ENCODE measurements at places on chromosomes 6 and 20. TPM values are rescaled to one million over a fixed set of nuclear protein-coding genes. Genes with fewer than 3 reads are reported as not detected.

- DNase-seq: no peak
Observed at GRCh38 chr6:150410399-150410798, 41.6 kb downstream of the IYD start.

- no peak for DNase-seq
Observed at GRCh38 chr6:135479601-135480000, 17.9 kb downstream of the AHI1 start.

DNA sequence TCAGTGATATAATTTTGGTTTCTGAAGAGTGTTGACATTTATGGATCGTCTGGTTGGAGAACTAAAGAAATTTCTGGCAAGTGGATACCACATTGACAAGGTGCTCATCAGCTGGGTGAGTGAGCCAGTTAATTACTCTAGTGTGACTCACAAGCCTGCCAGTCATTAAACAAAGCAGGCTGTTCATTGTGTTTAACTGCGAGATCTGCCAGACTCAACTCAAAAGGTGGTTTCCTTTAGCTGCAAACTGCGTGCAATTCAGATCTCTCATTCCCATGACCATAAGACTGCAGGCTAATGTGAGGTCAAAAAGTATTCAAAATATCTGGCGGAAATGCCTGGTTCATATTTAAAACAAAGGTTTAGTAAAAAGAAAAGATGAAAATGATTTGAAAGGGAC lies 32.5 kb upstream of the IYD start:
- no peak for DNase-seq

GRCh38 chr20:50823319-50823718 lies 28.5 kb downstream of the BCAS4 start:
- DNase-seq: no peak

GRCh38 chr6:75489025-75489424 lies 4.6 kb downstream of the FILIP1 start:
- no peak for DNase-seq

GRCh38 chr6:11770546-11771466 lies 7.8 kb downstream of the ADTRP start:
- peak; percentile 100 for DNase-seq

- DNase-seq: no peak
Observed at GRCh38 chr20:49457444-49457843, 25.0 kb downstream of the KCNB1 start.

DNA sequence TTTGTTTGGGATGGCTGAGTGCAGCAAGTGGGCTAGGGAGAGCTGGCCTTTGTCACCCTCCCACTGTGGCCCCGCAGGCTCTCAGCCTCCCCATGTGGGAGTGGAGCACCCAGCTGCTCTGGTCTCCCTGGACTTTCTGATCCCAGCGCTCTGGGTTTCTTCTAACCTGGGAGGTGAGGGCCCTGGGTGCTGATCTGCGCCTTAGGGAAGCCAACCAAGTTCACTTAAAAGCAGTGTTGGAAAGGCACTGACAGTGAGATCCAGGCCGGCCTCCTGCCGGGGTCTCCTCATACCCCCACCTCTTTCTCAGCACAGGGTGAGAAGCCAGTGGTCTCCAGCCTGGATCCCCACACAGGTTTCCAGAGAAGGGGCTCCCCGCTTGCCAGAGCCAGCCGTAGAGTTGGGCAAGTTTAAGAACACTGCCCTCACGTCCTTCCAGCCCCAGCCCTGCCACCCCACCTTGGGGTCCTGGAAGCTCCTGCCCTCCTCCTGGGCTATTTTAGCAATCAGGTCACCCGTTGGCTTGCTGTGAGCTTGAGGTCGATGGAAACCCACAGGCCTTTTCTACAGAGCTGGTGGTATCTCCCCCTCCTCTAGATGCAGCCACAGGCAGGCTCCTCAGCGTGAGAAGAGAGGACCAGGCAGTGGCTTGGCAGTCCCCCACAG lies 9.6 kb downstream of the C20orf203 start:
- no peak for DNase-seq

GRCh38 chr6:106977246-106977645 lies 2.7 kb upstream of the CD24 start:
- no peak for DNase-seq

- no peak for DNase-seq
Observed at GRCh38 chr6:946546-946945, 253.6 kb upstream of the EXOC2 start.

GRCh38 chr20:51156041-51156982 lies 133.4 kb upstream of the KCNG1 start:
- DNase-seq: no peak

DNA sequence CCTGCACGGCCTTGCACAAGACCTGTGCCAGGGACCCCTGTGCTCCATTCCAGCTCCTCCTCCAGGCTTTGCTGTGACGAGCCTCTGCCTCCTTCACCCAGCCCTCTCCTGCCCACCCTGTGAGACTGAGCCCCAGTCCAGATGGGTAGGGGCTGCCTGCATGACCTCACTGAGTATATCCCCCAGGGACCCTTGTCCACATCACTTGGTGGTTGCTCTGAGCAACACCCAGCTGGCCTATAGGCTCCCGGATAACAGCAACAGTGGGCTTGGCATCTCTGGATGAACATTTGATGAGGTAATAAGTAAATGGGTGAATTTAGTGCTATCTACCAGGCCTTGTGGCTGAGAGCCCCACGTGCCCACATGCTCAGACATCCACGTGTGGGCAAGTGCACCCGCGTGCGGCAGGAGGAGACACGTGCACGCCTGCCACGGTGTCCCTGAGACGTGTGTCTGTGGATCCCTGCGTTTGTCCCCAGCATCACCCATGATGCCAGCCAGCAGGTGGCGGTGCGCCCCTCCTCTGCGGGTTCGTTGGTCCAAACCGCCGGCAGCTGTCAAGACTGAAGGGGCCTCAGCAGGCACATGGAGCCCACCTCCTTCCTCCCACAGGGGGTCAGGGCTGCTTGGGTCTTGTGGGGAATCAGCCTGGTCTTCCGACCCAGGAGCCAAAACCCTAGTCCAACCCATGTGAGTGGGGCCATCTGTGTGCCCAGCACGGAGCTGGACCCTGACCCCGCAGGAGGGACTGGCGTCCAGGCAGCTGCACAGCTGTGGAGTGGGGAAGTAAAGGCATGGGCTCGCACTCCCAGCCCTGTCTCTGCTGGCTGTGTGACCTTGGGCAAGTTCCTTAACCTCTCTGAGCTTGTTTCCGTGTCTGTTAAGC lies 45.9 kb downstream of the FGD2 start:
- peak; percentile 62 for DNase-seq

- DNase-seq: no peak
Observed at GRCh38 chr6:33205191-33206026, 954 bp downstream of the HSD17B8 start.

GRCh38 chr20:47464380-47465101 lies 37.1 kb upstream of the NCOA3 start:
- DNase-seq: peak; percentile 99

GRCh38 chr6:15434263-15434662 lies 188.4 kb downstream of the JARID2 start:
- DNase-seq: peak; percentile 32

GRCh38 chr6:3119040-3119723 lies 671 bp downstream of the BPHL start:
- DNase-seq: peak; percentile 38

- no peak for DNase-seq
Observed at GRCh38 chr20:36062799-36063198, 91.7 kb upstream of the EPB41L1 start.

- peak; percentile 6 for DNase-seq
Observed at GRCh38 chr20:47859278-47859677, 74.0 kb upstream of the SULF2 start.

GRCh38 chr20:17562804-17563305 lies 7.0 kb upstream of the DSTN start:
- DNase-seq: peak; percentile 91

DNA sequence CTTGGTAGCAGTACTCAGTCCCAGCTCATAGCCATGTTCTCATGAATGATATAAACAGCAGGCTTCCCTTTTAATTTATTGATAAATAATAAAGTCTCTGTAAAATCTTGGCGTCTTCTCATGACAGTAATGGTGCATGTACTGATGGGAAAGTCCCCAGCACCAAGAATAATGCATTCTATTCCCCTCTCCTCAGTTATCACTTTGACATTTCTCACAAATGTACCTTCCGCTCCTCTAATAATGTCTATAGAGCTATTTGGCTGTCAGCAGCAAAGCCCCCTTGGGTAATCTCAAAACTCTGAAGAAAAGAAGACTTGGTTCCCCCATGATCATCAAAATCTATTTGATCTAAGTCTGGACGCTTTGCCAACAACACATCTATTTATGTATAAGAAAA lies 185.0 kb upstream of the SPTLC3 start:
- DNase-seq: no peak

GRCh38 chr6:51350308-51350904 lies 531.7 kb downstream of the TFAP2B start:
- no peak for DNase-seq

GRCh38 chr20:41159547-41159946 lies 22.2 kb downstream of the PLCG1 start:
- DNase-seq: no peak

DNA sequence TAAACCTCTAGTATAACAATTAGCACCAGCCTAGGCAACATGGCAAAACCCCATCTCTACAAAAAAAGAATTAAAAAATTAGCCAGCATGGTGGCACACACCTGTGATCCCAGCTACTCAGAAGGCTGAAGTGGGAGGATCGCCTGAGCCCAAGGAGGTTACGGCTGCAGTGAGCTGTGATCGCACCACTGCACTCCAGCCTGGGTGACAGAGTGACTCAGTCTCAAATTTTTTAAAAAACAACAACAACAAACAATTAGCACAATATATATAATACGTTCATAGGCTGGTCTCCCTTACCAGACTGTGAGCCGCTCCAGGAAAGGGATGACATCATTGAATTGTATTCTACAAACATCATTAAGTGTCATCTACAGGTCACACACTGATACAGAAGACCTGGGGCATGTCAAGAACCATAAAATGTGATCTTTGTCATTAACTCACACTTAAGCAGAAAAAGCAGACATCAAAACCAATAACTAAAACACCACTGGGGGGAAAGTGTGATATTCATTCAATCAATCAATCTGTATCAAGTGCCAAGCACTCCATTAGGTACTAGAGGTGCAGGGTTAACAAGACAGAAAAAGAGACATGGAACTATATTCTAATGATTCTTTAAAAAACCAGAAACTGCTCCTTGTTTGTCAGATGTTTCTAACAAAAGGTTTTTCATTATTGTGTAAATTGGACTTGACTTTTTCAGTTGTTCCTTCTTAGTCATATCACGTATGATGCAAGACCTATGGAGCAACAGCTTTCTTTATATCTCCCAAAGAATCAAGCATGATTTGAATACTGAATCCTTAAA lies 17.8 kb downstream of the MAP3K5 start:
- DNase-seq: peak; percentile 78

DNA sequence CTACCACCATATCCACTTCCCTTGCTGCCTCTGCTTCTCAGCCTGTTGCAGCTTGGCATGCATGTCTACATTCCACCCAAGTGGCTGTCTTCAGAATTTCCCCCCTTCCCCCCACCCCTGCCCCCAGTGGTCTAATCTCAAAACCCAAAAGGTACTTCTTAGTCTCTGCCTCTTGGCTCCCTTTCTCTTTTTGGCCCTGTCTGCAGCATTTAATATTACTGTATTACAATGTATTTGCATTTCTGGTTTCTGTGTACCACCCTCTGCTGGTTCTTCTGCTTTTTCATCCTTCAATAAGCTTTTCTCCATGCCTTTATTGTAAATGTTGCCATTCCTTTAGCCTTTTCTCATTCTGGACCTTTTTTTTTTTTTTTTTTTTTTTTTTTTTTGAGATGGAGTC lies 43.0 kb downstream of the RPRD1B start:
- DNase-seq: no peak

GRCh38 chr6:16243055-16243454 lies 4.7 kb downstream of the GMPR start:
- DNase-seq: peak; percentile 93

DNA sequence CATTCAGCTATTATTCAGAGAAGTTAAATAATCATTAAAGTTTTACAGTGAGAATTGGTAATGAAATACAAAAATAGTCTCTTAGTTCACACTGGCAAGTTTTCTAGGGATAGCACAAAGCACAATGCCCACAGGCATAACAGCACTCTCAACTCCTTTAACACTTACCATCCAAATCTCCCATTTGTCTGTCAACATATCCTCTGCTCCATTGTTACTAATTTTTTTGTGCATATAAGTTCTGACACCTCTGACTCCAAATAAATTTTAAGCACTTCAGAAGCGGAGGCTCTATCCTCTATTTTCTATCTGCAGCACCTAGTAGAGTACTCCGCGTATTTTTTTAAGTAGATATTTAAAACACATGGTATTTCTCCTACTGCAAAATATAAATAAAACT lies 15.6 kb upstream of the RSPO3 start:
- DNase-seq: no peak

GRCh38 chr20:46939031-46939965 lies 44.7 kb downstream of the EYA2 start:
- peak; percentile 22 for DNase-seq

Gene PRPH2
- total RNA-seq: 2.6 TPM

Gene CNR1
- total RNA-seq: not detected

Gene HAO1
- not detected for total RNA-seq

Gene BHLHE23
- not detected for total RNA-seq

Gene MARCKS
- total RNA-seq: 98.7 TPM

Gene PMEPA1
- total RNA-seq: 2.8 TPM

Gene RSPH4A
- total RNA-seq: 0.26 TPM

Gene FHL5
- not detected for total RNA-seq

Gene ENPP1
- 26.5 TPM for total RNA-seq

All from LHCN-M2 (cell line).